Activated CD4-positive, alpha-beta memory T cell treated with anti-CD3 and anti-CD28 coated beads for 36 hours (primary cell): ENCODE measurements at places on chromosomes 4 and X. TPM values are rescaled to one million over a fixed set of nuclear protein-coding genes. Genes with fewer than 3 reads are reported as not detected.

The MUC7 gene
- total RNA-seq, result not detected

The TEX13C gene
- total RNA-seq, result not detected

- H3K27me3 ChIP-seq, result no peaks in the 10 kb centered on the region
- H3K27ac ChIP-seq, result no peak overlapping the region
- H3K4me1 ChIP-seq, result no peaks in the 10 kb centered on the region
- H3K36me3 ChIP-seq, result no peaks in the 10 kb centered on the region
- H3K4me3 ChIP-seq, result no peak overlapping the region
These were observed 904.9 kb downstream of the CENPC start for GRCh38 chr4:66640233-66640990.

DNA sequence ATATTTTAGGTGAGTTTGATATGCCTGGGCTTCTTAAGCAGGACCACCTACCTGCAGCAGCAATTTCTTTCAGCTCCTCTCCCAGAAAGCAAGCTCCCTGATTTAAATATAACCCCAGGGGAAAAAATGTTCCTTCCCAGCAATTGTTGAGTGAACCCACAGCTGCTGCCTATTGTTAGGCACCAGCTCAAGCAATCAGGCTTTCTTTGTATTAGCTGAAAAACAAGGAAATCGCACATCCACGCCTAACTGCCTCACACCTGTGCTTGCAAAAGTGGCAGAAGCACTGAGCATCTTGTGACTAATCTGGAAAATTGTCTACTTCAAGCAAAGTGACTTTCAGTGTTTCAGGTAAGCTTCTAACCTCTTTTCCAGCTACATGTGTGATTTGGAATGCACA is 432.2 kb downstream of the SMARCA1 start:
- no peak for DNase-seq
- no peaks in the 10 kb centered on the region for H3K27me3 ChIP-seq
- no peak overlapping the region for H3K4me3 ChIP-seq
- no peaks in the 10 kb centered on the region for H3K36me3 ChIP-seq

- no peak overlapping the region for H3K4me3 ChIP-seq
- no peak for DNase-seq
- no peaks in the 10 kb centered on the region for H3K36me3 ChIP-seq
These were observed 43.4 kb upstream of the CLNK start for GRCh38 chr4:10728016-10728415.
